AG10803 (cell line): ENCODE measurements at places on chromosomes 11 and 22.

GRCh38 chr11:65279741-65280440 lies 18.1 kb downstream of the POLA2 start:
- DNase-seq, result peak; percentile 95

DNA sequence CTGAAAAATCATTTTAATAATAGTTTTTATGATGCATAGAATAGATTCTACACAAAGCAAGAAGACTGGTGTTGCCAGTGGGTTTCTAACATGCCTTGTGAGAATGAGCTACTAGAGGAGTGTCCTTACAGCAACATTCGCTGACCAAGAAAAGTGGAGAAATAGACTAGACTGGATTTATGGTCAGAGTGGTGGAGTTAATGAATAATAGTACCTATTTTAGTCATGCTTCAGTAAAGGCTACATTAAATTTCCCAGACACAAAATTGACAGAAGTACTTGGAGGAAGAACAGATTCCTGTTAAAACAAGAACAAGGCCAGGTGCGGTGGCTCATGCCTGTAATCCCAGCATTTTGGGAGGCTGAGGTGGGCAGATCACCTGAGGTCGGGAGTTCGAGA lies 539.2 kb downstream of the ETS1 start:
- DNase-seq, result no peak

DNA sequence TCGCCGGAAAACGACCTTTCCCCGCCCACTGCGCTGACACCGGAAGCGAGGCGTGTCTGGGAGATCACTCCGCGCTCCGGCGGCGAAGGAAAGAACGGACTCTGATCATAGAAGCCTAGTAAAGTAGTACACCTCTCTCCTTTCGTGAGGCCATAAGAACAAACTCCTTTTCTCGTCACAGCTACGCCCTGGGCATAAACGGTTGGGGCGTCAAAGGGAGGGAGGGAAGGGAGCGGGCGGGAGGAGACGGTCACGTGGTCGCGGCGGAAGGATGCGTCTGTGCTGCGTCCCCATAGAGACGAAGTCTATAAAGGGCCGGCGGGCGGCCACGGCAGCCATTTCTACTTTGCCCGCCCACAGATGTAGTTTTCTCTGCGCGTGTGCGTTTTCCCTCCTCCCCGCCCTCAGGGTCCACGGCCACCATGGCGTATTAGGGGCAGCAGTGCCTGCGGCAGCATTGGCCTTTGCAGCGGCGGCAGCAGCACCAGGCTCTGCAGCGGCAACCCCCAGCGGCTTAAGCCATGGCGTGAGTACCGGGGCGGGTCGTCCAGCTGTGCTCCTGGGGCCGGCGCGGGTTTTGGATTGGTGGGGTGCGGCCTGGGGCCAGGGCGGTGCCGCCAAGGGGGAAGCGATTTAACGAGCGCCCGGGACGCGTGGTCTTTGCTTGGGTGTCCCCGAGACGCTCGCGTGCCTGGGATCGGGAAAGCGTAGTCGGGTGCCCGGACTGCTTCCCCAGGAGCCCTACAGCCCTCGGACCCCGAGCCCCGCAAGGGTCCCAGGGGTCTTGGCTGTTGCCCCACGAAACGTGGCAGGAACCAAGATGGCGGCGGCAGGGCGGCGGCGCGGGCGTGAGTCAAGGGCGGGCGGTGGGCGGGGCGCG lies at the start of gene ATF4:
Gene ATF4 (plus strand): TSS at position 337 of the 880 bp plus-strand sequence. CDS start 884 bp downstream, outside the sequence.
- peak; percentile 100 for DNase-seq

DNA sequence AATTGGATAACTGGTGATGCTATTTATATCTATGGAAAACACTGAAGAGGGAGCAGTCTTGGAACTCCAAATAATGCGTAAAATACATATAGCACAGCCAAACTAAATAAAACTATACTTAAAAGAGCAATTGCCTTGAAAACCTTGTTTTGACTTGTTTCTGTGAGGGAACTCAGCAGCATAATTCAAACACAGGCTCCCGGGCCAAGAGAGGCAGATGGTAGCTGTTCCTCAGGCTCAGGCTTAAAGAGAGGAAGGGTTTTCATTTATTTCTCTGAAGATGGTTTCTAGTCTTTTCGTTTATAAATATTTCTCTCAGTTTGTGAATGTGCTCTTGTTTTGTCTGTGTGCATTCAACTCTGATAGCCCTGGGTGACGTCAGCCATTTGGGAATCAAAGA lies 82.4 kb downstream of the FANCF start:
- no peak for DNase-seq

- no peak for DNase-seq
Observed at GRCh38 chr11:132099692-132100091, 729.3 kb downstream of the NTM start.

DNA sequence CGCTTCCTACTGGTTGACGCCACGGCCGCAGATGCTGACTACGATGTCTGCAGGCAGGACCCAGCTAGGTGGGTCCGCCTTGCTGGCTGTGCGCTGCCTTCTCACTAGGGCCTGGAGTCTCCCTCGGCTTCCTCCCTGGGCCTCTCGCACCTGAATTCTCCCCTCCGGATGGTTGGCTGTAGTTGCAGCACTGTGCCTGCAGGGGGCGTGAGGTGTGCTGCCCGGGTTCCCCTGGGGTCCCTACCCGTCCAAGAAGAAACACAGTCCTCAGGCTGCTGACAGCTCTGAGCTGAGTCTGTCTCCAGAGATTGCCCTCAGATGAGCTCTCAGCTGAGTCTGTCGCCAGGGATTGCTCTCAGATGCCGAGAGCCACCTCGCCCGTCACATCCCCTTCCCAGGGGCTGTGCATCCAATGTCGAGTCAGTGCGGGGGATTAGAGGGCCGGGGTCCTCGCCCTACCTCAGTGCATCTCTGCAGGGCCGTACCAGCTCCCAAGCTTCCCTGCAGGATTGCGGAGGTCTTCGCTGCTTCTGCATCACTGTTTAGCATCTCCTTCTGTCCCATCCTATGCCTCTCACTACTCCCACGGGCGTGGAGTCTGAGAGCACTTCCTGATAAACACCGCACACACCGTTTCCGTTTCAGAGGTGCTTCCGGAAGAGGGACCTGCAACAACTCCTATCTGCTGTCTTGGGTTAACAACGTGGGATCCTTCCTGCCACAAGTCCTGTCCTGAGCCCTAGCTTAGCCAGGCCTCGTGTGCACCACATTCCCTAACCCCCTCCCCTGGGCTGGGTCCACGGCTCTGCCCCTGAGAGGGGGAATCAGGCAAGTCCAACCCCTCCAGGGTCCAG lies 196.9 kb downstream of the CSNK2A3 start:
- no peak for DNase-seq

DNA sequence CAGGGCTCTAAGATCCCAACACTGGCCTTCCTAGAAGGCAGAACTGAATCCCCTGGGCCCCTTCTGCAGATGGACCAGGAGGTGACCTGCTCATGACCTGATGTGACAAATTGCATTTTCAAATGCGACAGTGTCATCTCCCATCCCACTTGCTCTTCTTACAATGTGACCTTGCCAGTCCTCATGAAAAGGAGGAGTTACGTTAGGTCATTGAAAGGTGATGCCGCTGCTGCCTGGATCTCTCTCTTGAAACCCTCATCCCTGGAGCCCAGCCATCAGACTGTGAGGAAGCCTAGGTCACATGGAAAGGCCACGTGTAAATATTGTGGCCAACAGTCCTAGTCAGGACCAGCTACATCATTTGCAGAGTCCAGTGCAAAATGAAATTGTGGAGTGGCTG lies 5.7 kb upstream of the C1QTNF4 start:
- no peak for DNase-seq

DNA sequence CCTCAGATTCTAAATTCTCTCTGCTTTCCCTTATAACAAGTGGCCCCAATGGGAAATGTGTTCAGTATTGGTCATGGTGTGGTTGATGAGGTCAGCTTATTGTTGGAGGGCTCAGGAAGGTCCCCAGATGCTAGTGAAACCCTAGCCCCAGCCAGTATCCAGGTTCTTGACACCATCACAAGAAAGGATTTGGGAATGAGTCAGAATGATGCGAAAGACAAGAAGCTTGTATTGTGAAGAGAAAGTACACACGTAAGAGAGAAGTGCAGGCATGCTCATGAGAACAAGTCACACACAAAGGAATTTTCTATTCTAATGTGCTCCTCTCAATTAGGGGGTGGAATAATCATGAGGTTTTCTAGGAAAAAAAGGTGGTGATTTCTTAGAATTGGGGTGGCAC lies 34.9 kb upstream of the TRPC6 start:
- DNase-seq, result peak; percentile 68

- DNase-seq, result no peak
Observed at GRCh38 chr11:124322356-124322755, 2.4 kb upstream of the OR8D2 start.

GRCh38 chr11:74442636-74443035 lies 24.7 kb downstream of the KCNE3 start:
- DNase-seq, result no peak

- peak; percentile 74 for DNase-seq
Observed at GRCh38 chr22:24155627-24156140, 25.6 kb upstream of the SUSD2 start.

- DNase-seq, result peak; percentile 91
Observed at GRCh38 chr11:15969701-15970329, 386.5 kb downstream of the SOX6 start.

GRCh38 chr11:64932324-64932723 lies 3.4 kb downstream of the GPHA2 start:
- no peak for DNase-seq

DNA sequence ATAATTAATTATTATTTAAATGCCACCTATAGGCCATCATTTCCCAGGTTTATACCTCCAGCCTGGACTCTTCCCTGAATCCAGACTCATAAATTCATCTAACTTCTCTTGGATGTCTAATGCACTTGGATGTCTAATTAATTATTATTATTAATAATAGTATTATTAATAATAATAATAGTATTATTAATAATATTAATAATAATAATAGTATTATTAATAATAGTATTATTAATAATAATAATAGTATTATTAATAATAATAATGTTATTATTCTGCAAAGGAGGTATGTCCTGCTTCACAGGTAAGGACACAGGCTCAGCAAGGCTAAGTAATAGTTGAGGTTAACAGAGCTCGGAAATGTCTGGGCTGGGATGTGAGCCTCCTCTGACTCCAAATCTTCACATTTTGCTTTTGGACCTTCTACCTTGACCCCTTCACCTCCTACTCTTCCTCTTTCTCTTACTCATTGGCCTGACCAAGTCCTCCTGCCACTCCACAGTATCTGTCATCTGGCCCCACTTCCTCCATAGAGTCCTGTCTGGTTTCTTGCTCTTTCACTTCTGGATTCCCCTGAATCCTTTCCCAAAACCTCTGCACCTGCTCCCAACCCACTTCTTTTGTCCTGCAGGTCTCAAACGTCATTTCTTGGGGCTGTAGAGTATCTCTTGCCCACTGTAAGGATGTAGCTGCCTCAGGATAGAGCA lies 8.0 kb downstream of the RIBC2 start:
- no peak for DNase-seq

DNA sequence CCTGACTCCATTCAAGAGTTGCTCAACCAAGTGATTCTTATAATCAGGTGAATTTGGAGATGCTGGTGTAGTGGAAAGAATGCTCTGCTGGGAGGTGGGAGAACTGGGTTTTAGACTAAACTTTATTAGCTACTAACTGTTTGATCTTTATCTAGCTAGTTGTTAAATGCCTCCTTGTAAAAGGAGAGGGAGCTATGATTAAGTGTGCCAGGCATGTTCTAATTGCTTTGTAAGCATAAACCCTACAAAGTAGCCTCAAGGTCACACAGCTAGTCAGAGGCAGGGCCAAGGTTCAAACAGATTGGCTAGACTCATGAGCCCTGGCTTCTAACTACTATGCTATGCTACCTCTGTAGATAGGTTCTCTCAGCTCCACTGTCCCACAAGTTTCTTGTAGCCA lies 105.5 kb downstream of the NXPE2 start:
- no peak for DNase-seq

- DNase-seq, result peak; percentile 25
Observed at GRCh38 chr11:69560141-69560790, 78.8 kb downstream of the LINC01488 start.

DNA sequence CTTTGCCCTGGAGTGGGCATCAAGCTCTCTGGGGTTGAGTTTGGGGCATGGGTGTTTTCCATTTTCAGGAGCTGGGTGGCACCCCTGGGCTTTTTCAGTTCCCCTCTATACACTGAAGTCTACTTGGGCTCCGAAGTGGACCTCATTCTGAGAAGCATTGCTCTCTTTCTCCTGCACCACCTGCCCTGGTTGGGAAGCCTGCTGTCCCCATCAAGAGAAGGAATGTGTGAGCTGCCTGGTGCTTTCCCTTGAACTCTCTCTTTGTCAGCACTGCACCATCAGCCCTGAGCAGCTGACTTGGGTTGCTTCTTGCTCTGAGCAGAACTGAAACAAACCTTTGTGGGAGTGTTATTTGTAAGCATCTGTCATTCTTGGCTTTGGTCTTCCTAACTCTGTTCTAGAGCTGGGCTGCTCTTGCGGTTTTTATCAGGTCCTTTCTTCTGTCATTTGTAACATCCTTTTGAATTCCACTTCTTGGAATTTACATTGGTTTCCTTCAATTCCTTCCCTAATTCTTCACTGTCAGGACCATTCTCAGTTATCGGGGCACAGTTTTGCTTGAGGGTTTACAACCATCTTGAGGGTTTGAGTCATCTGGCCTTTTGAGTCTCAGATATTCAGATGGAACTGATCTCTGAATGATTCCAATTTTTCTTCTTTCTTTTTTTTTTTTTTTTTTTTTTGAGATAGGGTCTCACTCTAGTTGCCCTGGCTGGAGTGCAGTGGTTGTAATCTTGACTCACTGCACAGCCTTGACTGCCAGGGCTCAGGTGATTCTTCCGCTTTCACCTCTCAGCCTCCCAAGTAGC lies 20.5 kb downstream of the UBE2L3 start:
- DNase-seq, result peak; percentile 45
